ENCODE measurements at places on chromosomes 1 and 21.

GRCh38 chr1:150995460-150995859 is 11.2 kb downstream of the MINDY1 start:
- peaks cover 6% of the 10 kb centered on the region for H3K36me3 ChIP-seq
- H3K27me3 ChIP-seq, result no peaks in the 10 kb centered on the region
- H3K27ac ChIP-seq, result no peak overlapping the region
- no peaks in the 10 kb centered on the region for H3K4me1 ChIP-seq
- H3K4me3 ChIP-seq, result no peak overlapping the region
- no peak for DNase-seq

- H3K4me3 ChIP-seq, result no peak overlapping the region
- no peak for DNase-seq
- H3K27ac ChIP-seq, result no peak overlapping the region
- no peaks in the 10 kb centered on the region for H3K36me3 ChIP-seq
- H3K4me1 ChIP-seq, result peaks cover 9% of the 10 kb centered on the region
Observed at GRCh38 chr1:195664628-195665027, 943.6 kb downstream of the KCNT2 start.

DNA sequence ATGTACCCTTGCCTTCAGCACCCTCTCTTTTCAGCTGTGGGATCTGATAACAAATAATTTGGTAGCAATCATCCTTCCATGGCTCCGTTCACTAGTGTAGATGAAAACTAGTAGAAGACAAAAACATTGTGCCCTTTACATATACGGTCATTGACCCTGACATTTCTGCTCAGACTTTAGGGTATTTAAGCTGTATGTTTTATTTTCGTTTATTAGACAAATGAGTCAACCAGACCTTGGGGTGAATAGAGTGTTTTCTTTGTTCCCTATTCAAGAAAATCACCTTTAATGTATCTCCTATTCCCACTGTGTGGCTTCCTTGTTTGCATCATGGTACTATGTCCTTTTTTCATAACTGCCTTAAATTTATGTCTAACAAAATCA is 187.3 kb downstream of the VAV3 start:
- no peak overlapping the region for H3K27ac ChIP-seq
- no peaks in the 10 kb centered on the region for H3K36me3 ChIP-seq
- no peak overlapping the region for H3K4me3 ChIP-seq

GRCh38 chr1:30029677-30030076 is 693.7 kb downstream of the MATN1 start:
- DNase-seq, result no peak
- no peak overlapping the region for H3K27ac ChIP-seq
- no peaks in the 10 kb centered on the region for H3K4me1 ChIP-seq
- H3K27me3 ChIP-seq, result no peaks in the 10 kb centered on the region
- peaks cover 2% of the 10 kb centered on the region for H3K36me3 ChIP-seq
- H3K4me3 ChIP-seq, result no peak overlapping the region

DNA sequence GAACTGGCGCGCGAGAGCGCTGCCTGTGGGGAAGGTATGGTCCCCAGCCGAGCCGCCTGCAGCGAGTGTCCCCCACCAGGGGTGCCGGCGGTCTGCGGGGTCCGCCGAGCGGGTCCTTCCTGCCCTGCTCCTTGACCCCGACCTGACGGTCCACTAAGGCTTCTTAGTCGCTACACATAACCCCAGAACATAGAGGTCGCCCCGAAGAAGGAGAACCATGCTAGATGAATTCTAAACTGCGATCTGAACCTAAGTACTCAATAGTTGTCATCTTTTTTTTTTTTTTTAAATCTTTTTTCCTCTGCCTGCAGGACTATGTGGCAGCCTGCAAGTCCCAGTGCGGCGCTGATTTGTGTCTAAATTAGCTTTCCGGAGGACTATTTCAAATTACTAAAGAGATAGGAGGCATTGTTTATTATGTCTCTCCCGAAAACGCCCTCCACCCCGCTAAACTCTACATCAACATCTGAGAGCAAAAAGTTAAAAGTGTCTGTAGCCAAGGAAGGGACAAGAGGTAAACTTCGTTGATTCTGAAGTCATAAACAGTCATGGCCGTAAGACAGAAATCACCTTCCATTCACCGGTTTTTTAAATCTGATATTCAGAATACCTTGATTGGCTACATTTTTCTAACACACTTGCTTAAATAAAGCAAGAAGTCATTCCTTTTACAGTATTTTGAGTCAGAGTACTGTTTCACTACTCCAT is 476 bp downstream of the AXDND1 start:
- H3K36me3 ChIP-seq, result no peaks in the 10 kb centered on the region
- peaks cover 10% of the 10 kb centered on the region for H3K4me1 ChIP-seq
- peak overlapping the region; percentile 96 for H3K4me3 ChIP-seq
- DNase-seq, result no peak

GRCh38 chr21:46437096-46437498 is 21.6 kb upstream of the DIP2A start:
- H3K36me3 ChIP-seq, result peaks cover 25% of the 10 kb centered on the region
- no peak overlapping the region for H3K4me3 ChIP-seq
- H3K27ac ChIP-seq, result peak overlapping the region; percentile 13
- DNase-seq, result no peak

GRCh38 chr1:223216074-223216473 is 73.0 kb upstream of the TLR5 start:
- peaks cover 24% of the 10 kb centered on the region for H3K4me1 ChIP-seq
- peaks cover 4% of the 10 kb centered on the region for H3K36me3 ChIP-seq
- H3K27ac ChIP-seq, result no peak overlapping the region
- H3K4me3 ChIP-seq, result no peak overlapping the region

DNA sequence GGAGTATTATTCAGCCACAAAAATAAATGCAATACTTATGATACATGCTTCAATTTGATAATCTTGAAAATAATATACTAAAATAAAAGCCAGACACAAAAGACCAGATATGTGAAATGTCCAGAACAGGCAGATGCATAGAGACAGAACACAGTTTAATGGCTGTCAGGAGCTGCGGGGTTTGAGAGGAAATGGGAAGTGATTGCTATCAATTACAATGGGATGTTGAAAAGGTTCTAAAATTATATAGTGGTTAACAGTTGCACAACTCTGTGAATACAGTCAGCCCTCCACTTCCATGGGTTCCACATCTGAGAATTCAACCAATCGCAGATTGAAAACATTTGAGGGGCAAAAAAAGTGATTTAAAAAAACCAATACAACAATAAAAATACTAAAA is 54.0 kb downstream of the LTN1 start:
- H3K36me3 ChIP-seq, result peaks cover 19% of the 10 kb centered on the region
- H3K27me3 ChIP-seq, result no peaks in the 10 kb centered on the region
- H3K4me1 ChIP-seq, result peaks cover 5% of the 10 kb centered on the region

DNA sequence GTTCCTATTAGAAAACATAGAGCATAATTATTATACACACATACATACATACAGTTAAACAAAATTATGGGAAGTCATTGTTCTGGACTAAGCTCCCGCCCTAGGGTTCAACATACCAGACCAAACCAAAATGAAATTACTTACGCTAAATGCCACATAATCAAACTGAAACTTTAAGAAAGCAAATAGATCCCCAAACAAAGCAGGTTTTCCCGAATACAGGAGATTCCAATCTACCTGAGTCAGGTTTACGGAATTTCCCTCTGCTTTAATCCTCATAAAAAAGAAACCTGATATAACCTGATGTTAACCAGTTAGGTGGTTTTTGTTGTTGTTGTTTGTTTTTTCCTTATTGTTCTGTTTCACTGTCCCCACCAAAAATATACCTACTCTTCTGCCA is 1886.9 kb downstream of the NCAM2 start:
- no peaks in the 10 kb centered on the region for H3K36me3 ChIP-seq
- no peaks in the 10 kb centered on the region for H3K27me3 ChIP-seq
- no peak overlapping the region for H3K4me3 ChIP-seq
